Thoracic aorta endothelial cell (primary cell): ENCODE measurements at places on chromosomes 12 and 14. TPM values are rescaled to one million over a fixed set of nuclear protein-coding genes. Genes with fewer than 3 reads are reported as not detected.

Gene RTRAF
- 112 and 114 TPM in 2 replicates for total RNA-seq

Gene MYF6
- 0.13 TPM in 1 of 2 replicates, not detected in the other for total RNA-seq

Gene TGM1
- 1.1 and 1.2 TPM in 2 replicates for total RNA-seq

Gene NT5DC3
- total RNA-seq, result 6.3 and 9.3 TPM in 2 replicates

Gene SERPINA9
- total RNA-seq, result not detected in 2 replicates

Gene SLCO1A2
- total RNA-seq, result under 0.01 TPM in 1 of 2 replicates, not detected in the other

Gene CBX5
- 84.3 and 117 TPM in 2 replicates for total RNA-seq

Gene COX8C
- total RNA-seq, result not detected in 2 replicates

Gene RFLNA
- 5.8 and 18.9 TPM in 2 replicates for total RNA-seq
